ENCODE measurements at places on chromosomes 5 and 9. TPM values are rescaled to one million over a fixed set of nuclear protein-coding genes. Genes with fewer than 3 reads are reported as not detected.

DNA sequence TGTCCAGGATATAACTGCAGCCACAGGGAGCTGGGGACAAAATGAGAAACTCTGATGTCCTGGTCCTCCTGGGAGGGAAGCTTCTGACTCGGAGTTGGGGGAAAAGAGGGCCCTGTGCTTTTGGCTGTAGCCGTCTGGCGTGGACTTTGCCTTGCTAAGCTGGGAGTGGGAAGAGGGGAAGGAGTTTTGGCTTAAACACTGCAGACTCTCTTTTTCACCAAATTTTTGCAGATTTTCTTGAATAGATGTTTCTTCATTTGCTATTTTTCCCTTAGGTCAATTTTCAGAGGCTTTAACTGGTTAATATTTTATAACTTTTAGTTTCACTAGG lies 15.7 kb upstream of the MAT2B start:
- no peak for DNase-seq

DNA sequence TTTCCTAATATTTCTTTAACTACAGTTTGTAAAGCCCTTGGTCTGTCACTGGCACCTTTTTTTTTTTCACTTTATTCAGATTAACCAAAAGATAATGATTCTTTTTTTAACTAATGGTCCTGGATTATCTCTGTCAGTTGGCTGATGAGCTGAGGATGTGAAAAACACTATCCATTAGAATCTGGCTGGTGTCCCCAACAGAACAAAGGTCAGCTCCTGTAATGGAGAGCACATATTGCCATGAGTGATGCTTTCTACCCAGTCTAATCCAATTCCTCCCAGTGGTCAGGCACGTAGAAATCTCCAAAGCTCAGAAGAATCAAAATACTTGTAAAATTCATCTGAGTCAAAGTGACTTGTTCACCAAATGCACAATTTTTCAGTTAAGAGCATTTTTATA lies 491.7 kb upstream of the PIK3R1 start:
- DNase-seq = no peak

DNA sequence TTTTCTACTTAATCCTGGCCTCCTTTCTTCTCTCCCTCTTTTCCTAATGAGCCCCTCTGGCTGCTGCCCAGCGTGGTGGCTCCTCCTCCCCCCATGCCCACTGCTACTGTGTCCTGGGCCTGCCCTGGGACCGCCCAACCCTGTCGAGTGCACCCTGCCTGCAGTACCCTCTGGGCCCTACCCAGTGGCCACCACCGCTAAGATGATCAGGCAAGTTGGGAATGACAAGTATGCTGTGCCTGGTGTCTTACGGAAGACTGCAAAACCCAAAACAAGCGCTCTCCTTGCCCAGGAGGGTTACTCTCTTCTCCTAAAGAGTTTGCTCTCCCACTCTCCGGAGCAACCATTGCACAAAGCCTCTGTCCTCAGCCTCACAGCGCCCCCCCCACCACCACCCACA lies 273.7 kb downstream of the SYK start:
- DNase-seq = no peak

GRCh38 chr9:69671311-69671878 lies 776 bp downstream of the APBA1 start:
- DNase-seq = no peak

- no peak for DNase-seq
Measured at GRCh38 chr5:58235299-58235698, 224.6 kb downstream of the PLK2 start.

The SLC4A9 gene
- not detected for total RNA-seq

- DNase-seq = no peak
Measured at GRCh38 chr9:98097836-98098235, 21.2 kb downstream of the TRIM14 start.

The TLR4 gene
- 1.8 TPM for total RNA-seq

DNA sequence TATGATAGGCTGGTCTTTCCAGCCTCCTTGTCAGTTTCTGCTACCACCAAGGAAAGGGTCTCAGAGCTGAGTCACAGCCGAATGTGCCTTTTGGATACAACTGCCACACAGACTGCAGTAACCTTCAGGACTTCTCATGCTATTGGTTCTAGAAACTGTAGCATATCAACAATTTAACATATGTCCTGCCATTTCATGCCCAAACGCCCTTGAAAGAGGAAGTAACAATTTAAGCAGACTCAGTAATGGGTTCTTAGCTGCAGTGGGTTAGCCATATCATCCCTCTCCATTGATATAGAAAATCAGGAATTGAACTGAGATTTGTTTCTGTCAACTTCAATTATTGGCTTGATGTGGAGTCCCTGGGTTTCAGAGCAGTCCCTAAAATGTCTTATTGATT lies 4.1 kb upstream of the CLK4 start:
- no peak for DNase-seq

GRCh38 chr9:117555964-117556629 lies 141.2 kb upstream of the ASTN2 start:
- DNase-seq = no peak

The ANKHD1 gene
- total RNA-seq = 223 TPM

GRCh38 chr9:36144309-36145232 lies 8.0 kb downstream of the GLIPR2 start:
- no peak for DNase-seq

DNA sequence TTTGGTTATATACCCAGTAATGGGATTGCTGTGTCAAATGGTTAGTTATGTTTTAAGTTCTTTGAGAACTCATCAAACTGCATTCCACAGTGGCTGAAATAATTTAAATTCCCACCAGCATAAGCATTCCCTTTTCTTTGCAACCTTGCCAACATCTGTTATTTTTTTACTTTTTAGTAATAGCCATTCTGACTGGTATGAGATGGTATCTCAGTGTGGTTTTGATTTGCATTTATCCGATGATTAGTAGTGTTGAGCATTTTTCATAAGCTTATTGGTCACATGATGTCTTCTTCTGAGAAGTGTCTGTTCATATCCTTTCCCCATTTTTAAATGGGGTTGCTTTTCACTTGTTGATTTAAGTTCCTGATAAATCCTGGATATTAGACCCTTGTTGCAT lies 435.7 kb upstream of the RIOK2 start:
- DNase-seq = no peak

GRCh38 chr9:38713426-38713825 lies 6.5 kb downstream of the FAM240B start:
- no peak for DNase-seq
